ENCODE measurements at places on chromosomes 1 and 21.

DNA sequence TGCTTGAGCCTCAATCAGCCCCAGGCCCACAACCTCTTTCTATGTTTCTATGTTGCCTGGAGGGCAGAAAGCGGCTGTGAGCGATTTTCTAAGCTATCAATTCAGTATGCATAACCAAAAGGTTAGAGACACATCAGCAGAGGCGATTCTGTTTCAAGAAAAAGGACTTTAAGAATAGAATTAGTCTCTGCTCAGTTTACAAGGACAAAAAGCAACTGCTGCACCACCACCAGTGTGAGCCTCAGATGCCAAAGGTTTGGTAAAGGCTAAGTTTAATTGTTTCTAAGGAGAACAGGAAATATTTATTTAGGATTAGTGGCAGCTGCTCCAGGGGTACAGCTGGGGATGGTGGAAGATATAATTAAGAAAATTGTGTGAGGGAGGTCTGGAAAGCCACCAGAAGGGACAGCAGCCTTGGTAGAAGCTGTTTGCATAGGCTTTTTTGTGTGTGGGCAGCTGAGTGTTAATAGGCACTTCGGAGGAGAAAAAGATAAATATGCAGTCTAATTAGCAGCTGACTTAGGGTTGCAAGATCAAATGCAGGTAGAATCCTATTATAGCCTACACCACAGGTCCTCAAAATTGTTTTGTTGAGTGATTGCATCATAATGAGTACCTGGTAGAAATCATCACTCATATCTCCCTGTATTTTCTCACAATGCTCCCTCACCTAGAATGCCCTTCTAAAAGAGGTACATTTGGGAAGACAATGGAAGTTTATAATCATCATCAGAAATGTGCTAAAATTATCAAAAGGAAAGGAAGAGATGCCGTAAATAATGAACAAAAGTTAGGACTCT, 35.8 kb downstream of the ZC3H11B start:
- DNase-seq = no peak

DNA sequence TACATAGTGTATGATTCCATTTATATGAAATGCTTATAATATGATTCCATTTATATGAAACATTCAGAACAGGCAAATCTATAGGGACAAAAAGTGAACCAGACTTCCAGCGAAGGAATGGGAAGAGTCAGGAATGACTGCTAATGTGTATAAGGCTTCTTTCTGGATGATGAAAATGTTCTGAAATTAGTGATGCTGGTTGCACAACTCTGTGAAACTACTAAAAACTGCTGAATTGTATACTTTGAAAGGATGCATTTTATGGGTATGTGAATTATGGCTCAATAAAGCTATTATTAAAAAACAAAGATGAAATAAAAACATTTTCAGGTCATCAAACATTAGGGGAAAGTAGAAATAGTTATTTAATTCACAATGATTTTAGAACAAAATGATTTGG, 14.1 kb upstream of the IL24 start:
- no peak for DNase-seq

DNA sequence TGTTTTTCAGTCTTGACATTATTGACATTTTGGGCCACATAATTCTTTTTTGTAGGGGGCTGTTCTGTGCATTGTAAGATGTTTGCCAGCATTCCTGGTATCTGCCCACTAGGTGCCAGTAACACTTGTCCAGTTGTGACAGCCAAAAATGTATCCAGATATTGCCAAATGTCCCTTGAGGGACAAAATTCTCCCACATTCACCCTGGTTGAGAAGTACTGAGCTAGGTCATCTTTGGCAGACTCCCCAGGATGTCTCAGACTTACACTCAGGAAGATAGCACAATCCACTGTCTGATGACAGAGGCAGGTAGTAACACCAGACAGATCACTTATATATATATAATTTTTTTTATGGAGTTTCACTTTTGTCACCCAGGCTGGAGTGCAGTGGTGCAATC, 5.9 kb downstream of the CD48 start:
- DNase-seq = no peak

- no peak for DNase-seq
Observed at GRCh38 chr1:34140011-34140676, 24.9 kb downstream of the CSMD2 start.

DNA sequence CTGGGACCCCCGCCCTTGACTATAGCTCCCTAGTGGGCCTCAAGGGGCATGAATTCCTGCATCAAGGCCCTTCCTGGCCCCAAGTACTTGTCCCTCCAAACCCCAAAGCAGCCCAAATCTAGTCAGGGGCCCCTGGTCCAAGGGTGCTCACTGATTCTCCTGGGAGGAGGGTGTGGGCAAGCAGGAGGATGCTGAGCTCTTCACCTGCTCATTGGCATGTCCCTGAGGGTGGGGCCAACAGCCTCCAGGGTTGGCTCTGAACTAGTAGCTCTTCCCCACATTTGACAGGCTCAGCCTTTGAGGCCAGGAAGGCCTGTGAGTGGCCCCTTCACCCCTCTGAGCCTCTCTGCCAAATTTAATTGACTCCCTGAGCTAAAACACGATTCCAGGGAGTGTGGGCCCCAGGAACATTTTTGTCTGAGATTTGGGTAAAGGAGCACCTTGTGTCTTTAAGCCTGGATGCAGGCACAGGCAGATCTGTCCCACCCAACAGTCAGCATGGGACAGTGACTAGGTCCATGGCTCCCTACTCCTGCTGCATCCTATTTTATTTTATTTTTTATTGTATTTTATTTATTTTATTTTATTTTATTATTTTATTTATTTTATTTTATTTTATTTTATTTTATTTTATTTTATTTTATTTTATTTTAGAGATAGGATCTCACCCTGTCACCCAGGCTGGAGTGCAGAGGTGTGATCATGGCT, 11.0 kb upstream of the WNT9A start:
- DNase-seq = no peak

DNA sequence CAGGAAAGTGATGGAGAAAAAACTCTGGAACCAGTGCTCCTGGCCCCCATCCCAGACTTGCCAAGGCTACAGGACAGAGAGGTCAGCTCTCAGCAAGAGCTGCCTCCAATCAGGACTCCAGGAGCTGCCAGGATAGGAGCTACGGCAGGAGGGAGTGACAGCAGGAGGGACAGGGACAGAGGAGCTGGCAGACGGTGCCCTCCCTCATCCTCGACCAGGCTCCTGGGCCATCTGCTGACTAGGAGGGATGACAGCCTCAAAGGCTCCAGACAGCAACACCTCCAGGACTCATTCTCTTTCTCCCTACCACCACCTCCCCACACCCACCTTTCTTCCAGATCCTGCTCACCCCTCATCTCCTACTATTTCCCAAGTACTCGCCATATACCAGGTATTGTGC, 22.7 kb downstream of the DLGAP3 start:
- DNase-seq = no peak

DNA sequence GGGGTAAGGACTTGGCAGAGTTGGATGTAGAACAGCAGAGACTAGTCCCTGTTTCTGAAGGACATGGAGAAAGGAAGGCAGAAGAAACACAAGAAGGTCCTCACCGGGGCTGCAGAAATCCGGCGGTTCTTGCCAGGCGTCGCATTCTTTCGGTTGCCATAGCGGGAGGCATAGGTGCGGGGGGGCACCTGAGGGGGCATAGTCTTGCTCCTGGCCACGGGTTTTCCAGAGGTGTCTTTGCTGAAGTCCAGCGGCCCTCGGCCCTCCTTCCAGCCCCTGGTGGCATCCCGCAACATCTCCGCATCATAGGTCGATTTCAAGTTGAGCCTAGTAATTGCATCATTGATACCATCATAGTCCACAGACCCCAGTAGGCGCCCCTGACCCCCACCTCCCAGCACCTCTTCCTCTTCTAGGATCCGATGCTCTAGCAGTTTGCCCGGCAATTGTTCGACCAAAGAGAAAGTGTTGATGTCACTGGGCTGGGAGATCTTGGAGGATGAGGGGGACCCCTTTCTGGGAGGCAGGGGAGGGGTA, 25.8 kb downstream of the PIK3C2B start:
- DNase-seq = no peak

GRCh38 chr21:38982096-38982495, 176.4 kb downstream of the ETS2 start:
- DNase-seq = no peak

- no peak for DNase-seq
Observed at GRCh38 chr1:38784452-38785284, 74.9 kb downstream of the RRAGC start.

- DNase-seq = no peak
Observed at GRCh38 chr1:94819945-94820746, at the start of gene SLC44A3. Gene SLC44A3 (plus strand): TSS chr1:94820357. CDS start chr1:94820452, 95 bp downstream.

DNA sequence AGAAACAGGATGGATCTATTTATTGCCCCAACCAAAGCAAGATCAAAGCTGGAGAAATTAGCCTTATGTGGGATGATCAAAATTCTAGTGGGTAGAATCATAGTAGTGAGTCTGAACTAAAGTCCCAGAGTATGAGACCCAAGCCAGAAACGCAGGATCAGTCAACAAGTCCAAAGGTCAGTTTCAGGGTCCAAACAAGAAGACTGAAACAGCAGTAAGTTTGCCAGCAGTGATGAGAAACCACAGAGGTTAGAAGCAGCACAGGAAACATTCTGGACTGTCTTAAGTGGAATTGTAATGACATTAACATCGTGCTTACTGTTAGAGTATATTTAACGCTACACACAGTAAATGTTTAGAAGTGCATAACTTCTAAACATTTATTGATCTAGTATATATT, 251.0 kb downstream of the LRRIQ3 start:
- no peak for DNase-seq

GRCh38 chr1:184457500-184457899, 70.7 kb downstream of the C1orf21 start:
- no peak for DNase-seq

- no peak for DNase-seq
Observed at GRCh38 chr1:57238233-57238781, 185.6 kb downstream of the DAB1 start.

DNA sequence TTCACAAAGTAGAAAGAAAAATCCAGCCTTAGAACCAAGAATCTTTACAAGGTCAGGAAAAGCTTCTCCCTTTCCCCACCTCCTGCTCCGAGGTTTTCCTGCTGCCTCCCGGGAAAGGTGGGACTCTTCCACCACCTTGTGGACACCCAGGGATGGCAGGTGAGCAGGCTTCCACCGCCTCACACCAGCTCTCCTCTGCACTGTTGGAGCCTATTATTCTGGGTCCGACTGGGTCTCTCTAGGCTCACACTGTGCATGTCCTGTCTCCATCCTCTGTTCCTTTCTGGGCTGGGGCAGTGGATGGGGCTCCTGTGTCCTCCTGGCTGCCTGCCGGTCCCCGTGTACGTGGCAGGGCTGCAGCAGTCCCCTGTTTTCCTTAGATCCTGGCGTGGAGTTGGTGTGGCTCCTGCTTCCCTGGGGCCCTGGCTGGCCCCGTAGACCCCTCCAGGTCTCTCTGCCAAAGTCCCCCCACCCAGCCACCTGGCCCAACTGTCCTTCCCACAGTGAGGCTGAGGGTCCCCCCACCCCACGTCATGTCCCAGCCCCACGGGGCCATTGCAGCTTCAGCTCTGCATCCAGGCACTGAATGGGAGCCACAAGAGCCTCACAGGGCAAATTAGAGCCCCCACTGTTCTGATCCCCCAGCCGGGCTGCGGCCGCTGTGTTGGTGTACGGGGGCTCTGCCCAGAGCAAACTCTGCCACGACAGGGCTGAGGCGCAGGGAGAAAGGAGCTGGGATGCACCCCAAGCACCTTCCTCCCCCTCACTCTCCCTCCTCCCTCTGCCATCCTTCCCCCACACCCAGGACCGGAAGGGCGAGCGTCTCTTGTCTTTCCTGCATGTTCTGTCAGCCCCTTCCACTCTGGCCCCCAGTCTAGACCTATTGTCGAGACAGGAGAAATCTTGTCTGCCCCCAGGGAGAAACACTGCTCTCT, 3.3 kb upstream of the SLC45A1 start:
- no peak for DNase-seq

DNA sequence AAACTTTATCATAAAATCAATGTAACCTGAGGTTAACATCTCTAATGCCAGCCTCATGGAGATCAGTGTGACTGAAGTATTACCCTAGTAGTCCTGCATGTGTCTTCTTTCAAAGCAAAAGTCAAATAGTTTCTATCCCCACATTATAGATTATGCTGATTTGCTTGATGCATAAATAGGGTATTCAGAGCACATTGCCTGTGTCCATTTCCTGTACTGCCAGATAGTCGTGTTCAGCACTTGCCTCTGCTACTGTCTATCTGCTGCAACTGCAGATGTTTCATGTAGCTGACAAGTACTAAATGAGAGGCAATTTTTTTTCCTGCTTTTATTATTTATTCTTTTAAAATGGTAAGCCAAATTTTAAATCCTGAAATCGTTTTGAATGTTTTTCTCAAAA, 348.7 kb downstream of the CHRM3 start:
- DNase-seq = no peak

Measured in cortex of kidney (tissue), 1 donor.